ENCODE measurements at places on chromosomes 12 and 14.

DNA sequence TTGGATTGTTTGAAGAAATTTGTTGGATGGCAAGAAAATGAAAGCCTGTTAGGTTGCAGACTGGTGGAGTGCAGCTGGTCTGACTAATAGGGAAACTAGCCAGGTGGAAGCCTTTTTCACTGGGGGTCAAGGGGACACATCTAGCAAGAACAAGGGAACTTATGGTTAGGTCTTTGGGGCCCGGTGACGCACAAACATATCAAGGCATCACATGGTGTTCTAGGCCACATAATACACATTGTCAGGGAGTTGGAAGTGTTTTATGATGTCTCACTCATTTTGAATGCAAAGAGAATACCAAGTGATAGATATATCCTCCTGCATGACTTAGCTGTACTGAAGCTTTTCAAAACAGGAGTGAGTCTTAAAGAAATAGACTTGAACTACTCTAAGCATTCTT, 351.2 kb downstream of the KCNH5 start:
- no peak for DNase-seq

DNA sequence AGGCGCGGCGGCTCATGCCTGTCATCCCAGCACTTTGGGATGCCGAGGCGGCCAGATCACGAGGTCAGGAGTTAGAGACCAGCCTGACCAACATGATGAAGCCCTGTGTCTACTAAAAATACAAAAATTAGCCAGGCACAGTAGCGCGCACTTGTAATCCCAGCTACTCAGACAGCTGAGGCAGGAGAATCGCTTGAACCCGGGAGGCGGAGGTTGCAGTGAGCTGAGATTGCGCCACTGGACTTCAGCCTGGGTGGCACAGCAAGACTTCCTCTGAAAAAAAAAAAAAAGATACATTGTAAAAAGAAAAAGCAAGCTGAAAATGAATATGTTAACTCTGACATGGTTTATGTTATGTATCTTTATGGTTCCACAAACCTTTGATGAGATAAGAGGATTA, 33.6 kb downstream of the RPGRIP1 start:
- DNase-seq, result no peak

GRCh38 chr14:87745507-87746118, 247.4 kb downstream of the GALC start:
- no peak for DNase-seq

DNA sequence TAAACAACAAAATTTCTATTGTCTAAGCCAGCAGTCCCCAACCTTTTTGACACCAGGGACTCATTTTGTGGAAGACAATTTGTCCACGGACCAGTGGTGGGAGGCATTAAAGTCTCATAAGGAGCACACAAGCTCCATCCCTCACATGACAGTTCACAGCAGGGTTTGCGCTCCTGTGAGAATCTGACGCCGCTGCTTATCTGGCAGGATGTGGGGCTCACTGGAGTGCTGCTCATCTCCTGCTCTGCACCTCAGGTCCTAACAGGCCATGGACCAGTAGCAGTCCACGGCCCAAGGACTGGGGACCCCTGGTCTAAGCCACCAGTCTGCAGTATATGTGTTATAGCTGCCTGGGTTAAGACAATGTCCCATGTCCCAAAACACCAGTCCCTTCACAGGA, 27.2 kb downstream of the VCPKMT start:
- DNase-seq, result no peak

DNA sequence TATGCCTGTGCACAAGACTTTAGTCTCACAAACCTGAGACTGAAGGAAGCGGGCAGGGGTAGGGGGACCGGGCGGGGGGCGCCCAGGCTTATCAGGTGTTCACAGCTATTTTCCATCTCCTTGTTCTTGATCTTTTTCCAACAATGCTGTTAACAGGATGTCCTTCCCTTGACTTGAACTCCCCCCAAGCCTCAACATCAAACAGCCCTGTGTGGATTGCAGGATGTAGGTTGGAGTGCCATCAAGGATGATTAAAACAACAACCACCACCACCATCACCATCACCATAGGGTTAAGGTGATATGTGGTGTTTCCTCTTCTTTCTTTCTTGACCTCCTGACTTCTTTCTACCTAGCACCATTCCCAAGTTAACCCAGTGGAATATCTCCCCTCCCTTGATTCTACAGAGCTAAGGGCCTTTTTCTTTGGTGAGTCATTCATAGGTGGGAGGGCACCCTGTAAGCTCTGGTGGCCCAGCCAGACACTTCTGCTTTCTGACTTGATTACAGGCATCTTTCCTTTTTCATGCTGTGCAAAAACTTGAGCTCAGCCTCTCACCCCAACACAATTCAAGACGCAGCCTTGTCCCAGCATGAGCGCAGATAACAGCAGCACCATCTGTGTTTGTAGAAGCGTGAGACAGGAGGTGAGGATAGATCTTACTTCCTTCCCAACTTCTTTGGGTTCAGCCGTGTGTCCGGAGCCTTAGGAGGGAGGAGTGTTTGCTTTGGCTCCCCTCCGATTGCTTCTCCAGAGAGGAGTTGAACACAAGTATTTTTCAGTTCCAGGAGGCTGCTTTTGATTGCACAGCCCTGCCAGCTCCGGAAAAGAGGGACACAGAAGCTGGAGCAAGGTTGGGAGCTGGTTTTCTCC, 26.8 kb downstream of the FLVCR2 start:
- no peak for DNase-seq

Measured in type B pancreatic cell (in vitro differentiated cells).